ENCODE measurements at places on chromosomes 1 and 21. TPM values are rescaled to one million over a fixed set of nuclear protein-coding genes. Genes with fewer than 3 reads are reported as not detected.
A peak's percentile ranks its signal among the peaks of the same experiment; 100 is the strongest.

DNA sequence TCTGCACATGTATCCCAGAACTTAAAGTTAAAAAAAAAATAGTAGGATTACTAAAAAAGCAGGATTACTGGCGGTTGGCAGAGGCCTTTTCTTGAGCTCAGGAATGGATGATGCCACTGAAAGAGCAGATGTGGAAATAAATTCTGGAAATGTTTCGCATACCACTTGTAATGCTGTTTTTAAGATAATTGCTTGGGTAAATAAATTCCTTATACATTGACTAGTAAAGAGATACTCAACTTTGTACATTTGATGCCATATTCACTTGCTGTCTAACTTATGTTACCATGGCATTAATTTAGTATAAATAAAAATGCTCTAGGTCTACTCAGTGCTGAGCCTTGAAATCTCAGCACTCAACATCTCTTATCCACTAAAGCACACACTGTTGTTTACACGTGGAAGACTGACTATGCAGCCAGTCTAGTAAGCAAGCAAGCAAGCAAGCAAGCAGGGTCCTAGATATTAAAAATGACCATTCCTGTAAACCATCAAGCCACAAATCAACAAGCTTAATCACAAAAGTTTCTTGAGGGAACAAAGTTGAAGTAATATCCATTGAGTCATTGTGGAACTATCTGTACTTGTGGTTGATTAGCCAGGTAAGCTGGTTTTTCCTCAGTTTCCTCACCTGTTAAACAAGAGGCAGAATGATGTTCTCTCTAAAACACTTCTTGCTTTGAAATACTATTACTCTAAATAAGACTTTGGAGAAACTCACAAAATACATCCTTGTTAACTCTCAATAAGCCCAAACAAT, 1.7 kb upstream of the RASAL2 start:
- H3K4me3 ChIP-seq = no peak overlapping the region
- no peaks in the 10 kb centered on the region for H3K4me1 ChIP-seq
- H3K36me3 ChIP-seq = no peaks in the 10 kb centered on the region
- no peak overlapping the region for H3K27ac ChIP-seq

GRCh38 chr1:6503884-6504602, 12.6 kb upstream of the PLEKHG5 start:
- no peak overlapping the region for H3K4me3 ChIP-seq
- H3K27ac ChIP-seq = no peak overlapping the region
- no peaks in the 10 kb centered on the region for H3K4me1 ChIP-seq
- H3K36me3 ChIP-seq = no peaks in the 10 kb centered on the region
- no peak for DNase-seq

- no peak overlapping the region for H3K27ac ChIP-seq
- DNase-seq = no peak
- H3K4me1 ChIP-seq = no peaks in the 10 kb centered on the region
- no peaks in the 10 kb centered on the region for H3K27me3 ChIP-seq
Observed at GRCh38 chr1:229139331-229140118, 131.4 kb upstream of the RAB4A start.

SDE2 gene
- total RNA-seq = 19.9 TPM

- no peaks in the 10 kb centered on the region for H3K27me3 ChIP-seq
- no peaks in the 10 kb centered on the region for H3K36me3 ChIP-seq
- no peak for DNase-seq
- no peak overlapping the region for H3K27ac ChIP-seq
- no peak overlapping the region for H3K4me3 ChIP-seq
Observed at GRCh38 chr1:111719674-111720132, 19.5 kb downstream of the INKA2 start.

- no peak for DNase-seq
- H3K4me3 ChIP-seq = no peak overlapping the region
- no peaks in the 10 kb centered on the region for H3K27me3 ChIP-seq
- H3K4me1 ChIP-seq = no peaks in the 10 kb centered on the region
- peak overlapping the region; percentile 58 for H3K27ac ChIP-seq
Observed at GRCh38 chr21:42459082-42459460, 37.0 kb downstream of the RSPH1 start.

GRCh38 chr1:26169669-26170471, at the start of gene ZNF593:
ZNF593 (plus strand) TSS chr1:26169908; CDS start chr1:26169984, 76 bp downstream.
- no peaks in the 10 kb centered on the region for H3K36me3 ChIP-seq
- H3K4me1 ChIP-seq = no peaks in the 10 kb centered on the region
- H3K4me3 ChIP-seq = peak within 1 kb of the TSS; percentile 75
- H3K27me3 ChIP-seq = no peaks in the 10 kb centered on the region
- peak within 1 kb of the TSS; percentile 77 for H3K27ac ChIP-seq

IRF2BP2 gene
- total RNA-seq = 124 TPM

GRCh38 chr1:59215766-59216291, 81.1 kb upstream of the FGGY start:
- no peaks in the 10 kb centered on the region for H3K36me3 ChIP-seq
- DNase-seq = no peak
- H3K4me3 ChIP-seq = no peak overlapping the region

DNA sequence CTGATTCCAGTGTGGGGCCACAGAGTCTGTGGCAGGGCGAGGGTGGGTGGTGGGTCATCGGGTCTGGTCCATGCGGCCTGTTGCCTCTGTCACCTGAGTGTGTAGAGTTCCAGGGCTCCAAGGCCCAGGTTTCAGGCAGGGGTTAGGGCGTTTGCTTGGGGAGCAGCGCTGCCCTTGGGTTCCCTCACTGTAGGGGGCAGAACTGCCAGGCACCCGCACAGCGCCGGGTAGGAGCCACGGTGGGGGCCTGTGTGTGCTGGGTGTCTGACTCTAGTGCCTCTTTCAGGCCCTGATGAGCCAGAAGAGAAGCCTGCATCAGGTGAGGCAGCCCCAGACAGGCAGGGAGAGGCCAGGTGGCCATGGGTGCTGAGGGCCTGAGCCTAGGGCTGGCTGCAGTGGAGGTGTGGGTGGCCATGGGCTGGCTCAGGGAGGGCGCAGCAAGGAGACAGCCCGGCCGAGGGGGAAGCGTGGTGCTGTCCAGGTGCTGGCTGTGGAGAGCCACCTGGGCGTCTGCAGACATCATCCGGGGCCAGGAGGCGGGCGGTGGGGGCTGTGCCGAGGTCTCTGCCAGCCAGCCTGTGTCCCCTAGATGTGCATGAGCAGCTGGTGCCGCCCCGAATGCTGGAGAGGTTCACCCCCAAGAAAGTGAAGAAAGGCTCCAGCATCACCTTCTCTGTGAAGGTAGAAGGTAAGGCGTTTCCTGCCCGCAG, 72.3 kb downstream of the TRIM11 start:
- no peaks in the 10 kb centered on the region for H3K4me1 ChIP-seq
- H3K36me3 ChIP-seq = no peaks in the 10 kb centered on the region
- H3K27ac ChIP-seq = no peak overlapping the region
